ENCODE measurements at places on chromosomes 12 and 14. TPM values are rescaled to one million over a fixed set of nuclear protein-coding genes. Genes with fewer than 3 reads are reported as not detected.

- H3K36me3 ChIP-seq = no peaks in the 10 kb centered on the region
- no peak for DNase-seq
- no peak overlapping the region for H3K27ac ChIP-seq
- H3K4me1 ChIP-seq = no peaks in the 10 kb centered on the region
- H3K27me3 ChIP-seq = peaks cover 3% of the 10 kb centered on the region
- H3K4me3 ChIP-seq = no peak overlapping the region
Observed at GRCh38 chr14:95307402-95308041, 12.2 kb downstream of the CLMN start.

Gene CERS5
- 42.1 TPM for total RNA-seq

GRCh38 chr14:37035401-37035800 is 137.0 kb downstream of the SLC25A21 start:
- no peaks in the 10 kb centered on the region for H3K27me3 ChIP-seq
- no peak overlapping the region for H3K4me3 ChIP-seq
- no peaks in the 10 kb centered on the region for H3K36me3 ChIP-seq
- no peak for DNase-seq
- no peak overlapping the region for H3K27ac ChIP-seq

DNA sequence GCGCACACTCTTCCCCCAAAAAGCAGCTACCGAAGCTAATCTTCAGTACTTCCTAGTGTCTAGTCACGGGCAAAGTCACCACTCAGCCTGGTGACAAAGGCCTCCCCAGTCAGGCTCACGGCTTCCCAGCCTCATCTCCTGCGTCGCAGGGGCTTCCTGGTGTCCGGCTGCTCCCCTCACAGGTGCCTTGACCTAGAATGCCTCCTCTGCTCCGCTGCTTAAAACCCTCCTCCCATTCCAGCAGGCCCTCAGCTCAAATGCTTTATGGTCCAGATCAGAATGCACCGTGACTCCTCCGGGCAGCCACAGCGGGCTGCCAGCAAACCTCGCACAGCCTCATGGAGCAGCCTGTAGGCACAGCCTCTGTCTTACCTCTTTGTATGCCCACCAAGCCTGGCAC is 53.1 kb downstream of the PRIMA1 start:
- H3K36me3 ChIP-seq = no peaks in the 10 kb centered on the region
- H3K4me1 ChIP-seq = no peaks in the 10 kb centered on the region
- H3K27ac ChIP-seq = no peak overlapping the region

DNA sequence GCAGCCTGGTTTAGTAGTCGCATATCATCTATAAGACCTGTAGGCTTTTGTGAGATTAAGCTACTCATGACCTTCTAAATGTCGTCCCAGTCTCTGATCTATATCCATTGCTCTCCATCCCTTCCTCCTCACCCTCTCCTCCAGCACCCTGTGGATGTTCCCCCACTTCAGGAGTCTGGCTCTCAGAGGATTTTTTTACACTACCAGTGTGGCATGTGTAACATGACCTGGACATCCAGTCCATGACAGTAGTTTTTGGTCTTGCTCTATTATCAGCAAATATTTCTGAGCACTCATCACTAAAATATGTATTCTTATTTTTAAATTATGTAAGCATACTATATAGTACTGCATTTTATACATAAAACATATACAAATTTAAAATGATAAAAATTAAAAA is 142.1 kb downstream of the DYRK2 start:
- H3K27ac ChIP-seq = no peak overlapping the region
- H3K4me1 ChIP-seq = no peaks in the 10 kb centered on the region
- no peaks in the 10 kb centered on the region for H3K27me3 ChIP-seq
- H3K36me3 ChIP-seq = no peaks in the 10 kb centered on the region
- DNase-seq = no peak

- no peak overlapping the region for H3K4me3 ChIP-seq
- no peak for DNase-seq
- H3K4me1 ChIP-seq = no peaks in the 10 kb centered on the region
Observed at GRCh38 chr14:36580856-36581831, 1.3 kb downstream of the NKX2-8 start.

Gene REP15
- not detected for total RNA-seq

Gene NAB2
- 17.5 TPM for total RNA-seq

Gene PRKD1
- not detected for total RNA-seq

Gene CD27
- 124 TPM for total RNA-seq

Gene TPPP2
- not detected for total RNA-seq

Gene LAG3
- total RNA-seq = 3.8 TPM

Gene B4GALNT1
- not detected for total RNA-seq

- no peaks in the 10 kb centered on the region for H3K4me1 ChIP-seq
- no peak overlapping the region for H3K4me3 ChIP-seq
- H3K27me3 ChIP-seq = no peaks in the 10 kb centered on the region
- H3K36me3 ChIP-seq = no peaks in the 10 kb centered on the region
- no peak overlapping the region for H3K27ac ChIP-seq
- no peak for DNase-seq
Observed at GRCh38 chr14:40576880-40577478, 1029.7 kb upstream of the LRFN5 start.

Gene FAM186B
- 0.22 TPM for total RNA-seq

GRCh38 chr12:27163048-27163715 is 80.8 kb upstream of the C12orf71 start:
- no peak overlapping the region for H3K4me3 ChIP-seq
- no peaks in the 10 kb centered on the region for H3K27me3 ChIP-seq
- no peak for DNase-seq
- H3K27ac ChIP-seq = no peak overlapping the region

DNA sequence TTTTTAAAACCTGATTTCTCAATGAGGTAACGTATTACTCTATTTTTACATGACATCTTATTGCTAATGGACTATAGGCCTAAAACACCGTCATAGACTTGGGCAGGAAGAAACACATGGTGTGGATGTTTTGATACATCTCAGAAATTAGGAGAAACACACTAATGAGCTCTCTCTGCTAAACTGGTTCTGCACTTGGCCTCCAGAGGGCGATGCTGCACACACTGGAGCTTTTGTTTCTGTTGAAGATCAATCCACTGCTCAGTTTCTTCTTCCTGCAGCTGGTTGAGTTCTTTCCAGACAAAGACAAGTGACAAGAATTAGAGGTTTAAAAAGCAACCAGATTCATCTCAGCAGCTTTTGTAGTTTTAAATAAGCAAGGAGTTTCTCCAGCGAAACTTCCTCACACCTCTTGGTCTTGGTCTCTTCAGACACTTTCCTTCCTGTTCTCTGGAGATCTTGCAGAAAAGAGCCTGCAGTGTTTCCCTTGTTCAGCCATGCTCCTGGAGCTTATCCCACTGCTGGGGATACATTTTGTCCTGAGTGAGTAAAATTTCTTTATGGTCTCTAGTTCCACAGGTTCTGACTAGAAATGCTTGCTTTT is 178.5 kb upstream of the OR4E1 start:
- no peaks in the 10 kb centered on the region for H3K27me3 ChIP-seq
- peak; percentile 66 for DNase-seq
- no peaks in the 10 kb centered on the region for H3K4me1 ChIP-seq
- no peak overlapping the region for H3K27ac ChIP-seq
- H3K4me3 ChIP-seq = no peak overlapping the region

- no peak overlapping the region for H3K4me3 ChIP-seq
- no peaks in the 10 kb centered on the region for H3K27me3 ChIP-seq
- H3K4me1 ChIP-seq = no peaks in the 10 kb centered on the region
- H3K27ac ChIP-seq = no peak overlapping the region
Observed at GRCh38 chr12:34186492-34186891, 164.2 kb downstream of the ALG10 start.

Gene AMN
- total RNA-seq = 7.1 TPM

Gene WSB2
- total RNA-seq = 24.4 TPM

DNA sequence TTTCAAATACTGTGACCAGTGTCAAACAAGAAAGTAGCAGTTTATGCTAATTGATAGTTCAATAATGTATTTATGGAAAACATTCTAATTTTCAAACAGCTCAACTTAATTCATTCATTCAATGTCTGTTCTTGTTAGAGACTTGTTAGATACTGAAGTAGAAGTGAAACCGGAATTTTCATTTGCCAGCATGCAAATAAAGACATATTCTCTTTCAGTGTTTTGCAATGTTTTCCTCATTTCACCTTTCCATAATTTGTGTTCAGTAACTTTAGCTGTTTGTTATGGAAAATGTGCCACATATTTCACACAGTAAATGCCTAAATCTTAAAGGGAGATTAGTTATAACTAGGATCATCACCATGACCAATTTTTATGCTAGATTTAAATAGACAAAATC is 21.2 kb downstream of the TAS2R50 start:
- H3K4me3 ChIP-seq = no peak overlapping the region
- H3K27ac ChIP-seq = no peak overlapping the region
- no peaks in the 10 kb centered on the region for H3K36me3 ChIP-seq
- DNase-seq = no peak
- peaks cover 10% of the 10 kb centered on the region for H3K4me1 ChIP-seq

DNA sequence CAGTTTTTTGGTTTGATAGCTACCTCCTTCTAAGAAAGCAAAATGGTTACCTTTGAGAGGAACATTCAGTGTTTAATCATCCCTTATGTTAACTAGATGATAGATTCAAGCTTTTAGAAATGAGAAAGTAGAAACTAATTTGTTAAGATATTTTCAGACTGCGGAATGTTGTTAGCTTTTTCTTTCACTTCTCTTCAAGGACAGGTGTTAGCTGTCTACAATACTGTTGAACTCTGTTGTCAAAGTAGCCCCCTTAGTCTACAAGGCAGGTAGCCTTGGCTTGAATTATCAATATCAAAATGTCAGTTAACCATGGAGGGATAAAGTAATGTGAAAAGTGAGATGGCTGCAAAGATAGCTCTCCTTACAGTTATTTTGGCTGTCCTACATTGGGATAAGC is 14.8 kb downstream of the MAPK1IP1L start:
- no peak for DNase-seq
- no peak overlapping the region for H3K4me3 ChIP-seq
- H3K4me1 ChIP-seq = peaks cover 8% of the 10 kb centered on the region
- H3K36me3 ChIP-seq = peaks cover 27% of the 10 kb centered on the region
- H3K27ac ChIP-seq = no peak overlapping the region
- no peaks in the 10 kb centered on the region for H3K27me3 ChIP-seq

Gene GPR84
- not detected for total RNA-seq

DNA sequence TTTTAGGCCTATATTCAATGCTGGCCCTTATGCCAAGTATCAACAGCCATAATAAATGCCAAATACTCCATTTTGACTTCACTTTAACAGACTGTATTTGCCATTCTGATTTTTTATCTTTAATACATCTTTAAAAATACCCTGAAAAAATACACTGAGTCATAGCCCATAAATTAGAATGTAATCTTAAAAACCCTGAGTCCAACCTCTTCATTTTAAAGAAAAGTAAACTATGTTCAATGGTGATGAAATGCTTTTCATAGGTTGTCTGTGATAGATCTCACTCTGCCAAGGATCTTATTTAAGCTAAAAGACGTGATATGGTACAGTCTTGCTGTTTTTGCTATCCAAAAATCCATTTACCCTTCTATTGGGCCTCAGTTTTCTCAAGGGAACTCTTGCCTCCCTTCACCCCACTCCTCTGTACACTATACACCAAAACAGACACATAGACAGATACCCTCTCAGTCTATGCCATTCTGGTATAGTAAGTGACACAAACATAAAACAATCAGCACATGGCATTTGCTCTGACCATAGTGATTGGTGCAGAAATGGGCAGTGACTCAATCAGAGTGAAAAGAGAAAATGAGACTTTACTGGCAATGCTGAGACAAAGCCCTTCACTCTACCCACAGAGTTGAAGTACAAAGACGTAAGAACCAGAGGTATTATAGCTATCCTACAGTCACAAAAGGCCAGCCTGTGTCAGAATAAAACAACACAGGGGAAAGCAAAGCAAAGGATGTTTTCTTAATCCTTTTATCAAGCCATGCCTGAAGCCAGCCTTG is 49.1 kb downstream of the BTG1 start:
- H3K27me3 ChIP-seq = no peaks in the 10 kb centered on the region
- no peak overlapping the region for H3K4me3 ChIP-seq
- no peak for DNase-seq
- no peaks in the 10 kb centered on the region for H3K36me3 ChIP-seq

GRCh38 chr14:77889971-77890442 is 90.1 kb downstream of the ADCK1 start:
- no peak overlapping the region for H3K4me3 ChIP-seq
- no peak for DNase-seq
- H3K36me3 ChIP-seq = no peaks in the 10 kb centered on the region
- no peak overlapping the region for H3K27ac ChIP-seq
- no peaks in the 10 kb centered on the region for H3K27me3 ChIP-seq

DNA sequence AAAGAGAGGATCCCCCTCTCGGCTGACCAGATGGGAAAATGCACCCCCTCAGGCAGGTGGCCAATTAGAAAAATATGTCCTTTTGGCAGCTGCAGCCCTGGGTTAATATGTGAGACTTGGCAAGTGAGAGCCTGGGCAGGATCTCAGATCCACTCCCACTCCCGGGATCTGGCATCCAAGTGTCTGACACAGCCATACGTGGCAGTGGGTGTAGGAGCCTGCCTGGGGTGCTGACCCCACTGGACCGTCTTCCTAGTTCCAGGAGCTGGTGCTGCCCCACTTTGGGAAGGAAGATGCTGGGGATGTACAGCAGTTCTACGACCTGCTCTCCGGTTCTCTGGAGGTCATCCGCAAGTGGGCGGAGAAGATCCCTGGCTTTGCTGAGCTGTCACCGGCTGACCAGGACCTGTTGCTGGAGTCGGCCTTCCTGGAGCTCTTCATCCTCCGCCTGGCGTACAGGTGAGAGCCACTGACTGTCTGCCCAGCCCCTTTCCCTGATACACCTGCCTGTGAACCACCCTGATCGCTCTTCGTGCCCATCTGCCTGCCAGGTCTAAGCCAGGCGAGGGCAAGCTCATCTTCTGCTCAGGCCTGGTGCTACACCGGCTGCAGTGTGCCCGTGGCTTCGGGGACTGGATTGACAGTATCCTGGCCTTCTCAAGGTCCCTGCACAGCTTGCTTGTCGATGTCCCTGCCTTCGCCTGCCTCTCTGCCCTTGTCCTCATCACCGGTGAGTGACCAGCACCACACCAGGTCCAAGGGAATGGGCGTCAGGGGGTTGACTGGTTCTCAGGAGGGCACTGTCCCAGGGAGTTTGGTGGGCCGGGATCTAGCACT is 5.8 kb downstream of the NR4A1 start:
- H3K27me3 ChIP-seq = no peaks in the 10 kb centered on the region
- peaks cover 11% of the 10 kb centered on the region for H3K4me1 ChIP-seq
- H3K36me3 ChIP-seq = no peaks in the 10 kb centered on the region
- H3K27ac ChIP-seq = no peak overlapping the region
- H3K4me3 ChIP-seq = no peak overlapping the region

Data from CD4-positive, alpha-beta memory T cell (primary cell).